ENCODE measurements at places on chromosomes 6 and 20.

DNA sequence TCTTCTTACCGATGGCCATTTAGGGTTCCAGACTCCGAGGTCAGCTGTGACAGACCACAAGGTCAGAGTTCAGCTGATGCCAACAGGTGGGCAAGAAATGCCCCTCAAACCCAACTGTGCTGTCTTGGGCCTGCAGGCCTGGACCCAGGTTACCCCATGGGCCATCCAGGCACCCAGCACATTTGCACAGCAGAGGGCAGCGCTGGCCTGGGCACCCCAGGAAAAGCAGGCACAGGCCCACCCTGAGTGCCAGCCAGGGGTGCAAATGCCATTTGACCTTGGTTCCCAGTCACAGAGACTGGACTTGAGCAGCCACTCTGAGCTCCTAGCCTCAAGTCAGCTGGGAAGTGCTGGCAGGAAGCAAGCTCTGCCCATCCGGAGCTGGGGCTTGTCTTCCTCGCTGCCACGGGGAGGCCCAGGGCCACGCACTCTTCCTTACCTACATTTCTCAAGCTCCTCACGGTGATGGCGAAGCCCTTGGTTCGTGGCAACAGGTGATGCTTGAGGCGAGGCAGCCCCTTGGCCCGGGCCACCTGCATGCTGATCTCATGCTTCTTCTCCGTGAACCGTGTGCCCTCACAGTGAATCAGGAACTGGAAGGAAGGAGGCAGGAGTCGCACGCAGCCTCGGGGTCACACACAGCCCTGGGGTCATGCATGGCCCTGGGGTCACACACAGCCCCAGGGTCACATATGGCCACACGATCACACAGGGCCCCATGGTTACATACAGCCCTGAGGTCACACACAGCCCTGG is 120.8 kb downstream of the AGPAT4 start:
- DNase-seq, result no peak

GRCh38 chr6:137869549-137870307 is 2.7 kb downstream of the TNFAIP3 start:
- DNase-seq, result no peak

GRCh38 chr20:41089555-41089954 is 47.8 kb upstream of the PLCG1 start:
- DNase-seq, result no peak

DNA sequence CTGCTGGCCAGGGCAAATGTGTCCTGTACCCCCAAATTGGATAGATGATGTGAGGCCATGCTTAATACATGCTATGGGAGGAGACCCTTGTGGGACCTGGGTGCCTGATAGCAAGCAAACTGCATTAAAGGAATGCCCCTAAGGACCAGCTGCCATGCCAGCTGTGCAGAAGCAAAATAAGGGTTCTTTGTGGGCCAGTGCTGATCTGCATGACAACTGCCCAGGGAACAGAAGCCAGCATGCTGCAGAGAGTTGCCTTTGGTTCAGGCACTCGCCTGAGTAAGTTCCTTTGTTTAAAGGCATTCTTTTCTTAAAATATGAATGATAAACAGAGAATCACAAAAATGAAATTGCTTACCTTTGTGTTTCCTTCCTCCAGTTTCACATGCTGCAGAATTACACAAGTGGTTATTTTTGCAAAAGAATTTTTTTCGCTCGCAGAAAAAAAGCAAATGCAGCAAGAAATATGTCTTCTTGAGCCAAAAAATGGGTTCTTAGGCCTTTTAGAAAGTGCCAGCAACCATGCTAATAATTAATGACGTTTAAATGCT is 6.9 kb upstream of the SYNDIG1 start:
- DNase-seq, result no peak

- no peak for DNase-seq
These were observed 46.9 kb downstream of the TFAP2C start for GRCh38 chr20:56676001-56676400.

DNA sequence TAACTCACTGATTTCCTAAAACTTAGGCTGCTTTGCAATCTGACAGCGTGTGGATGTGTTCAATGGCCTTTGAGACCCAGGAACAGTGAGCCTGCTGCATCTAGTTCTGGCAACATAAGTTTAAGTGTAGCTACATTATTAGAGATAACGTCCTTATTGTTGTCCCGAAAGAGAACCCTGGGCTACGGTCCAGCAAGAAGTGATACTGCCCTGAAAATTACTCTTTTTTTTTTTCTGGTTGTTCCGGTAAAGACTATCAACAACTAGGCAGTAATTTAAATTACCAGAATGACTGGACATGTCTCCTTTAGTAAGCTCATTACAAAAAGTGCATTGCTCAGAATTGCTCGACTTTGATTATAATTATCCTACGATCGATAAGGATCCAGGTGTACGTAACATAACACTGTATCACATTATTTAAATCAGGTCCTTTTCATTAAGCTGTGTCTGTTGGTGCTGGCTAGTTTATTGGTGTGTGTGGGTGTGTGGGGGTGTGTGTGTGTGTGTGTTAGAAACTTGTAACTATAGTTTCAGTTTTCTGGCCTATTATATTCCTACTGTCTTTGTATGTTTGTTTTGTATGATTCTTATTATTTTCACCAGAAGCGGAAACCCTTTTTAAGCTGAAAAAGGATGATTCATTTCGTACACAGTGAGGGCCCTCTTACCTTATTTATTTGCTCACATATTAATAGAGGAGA is 3.0 kb downstream of the TSHZ2 start:
- DNase-seq, result peak; percentile 33

- DNase-seq, result no peak
These were observed 466.3 kb downstream of the DOK5 start for GRCh38 chr20:54941666-54942065.

- no peak for DNase-seq
These were observed 851.0 kb upstream of the EPHA7 start for GRCh38 chr6:94270091-94270948.

DNA sequence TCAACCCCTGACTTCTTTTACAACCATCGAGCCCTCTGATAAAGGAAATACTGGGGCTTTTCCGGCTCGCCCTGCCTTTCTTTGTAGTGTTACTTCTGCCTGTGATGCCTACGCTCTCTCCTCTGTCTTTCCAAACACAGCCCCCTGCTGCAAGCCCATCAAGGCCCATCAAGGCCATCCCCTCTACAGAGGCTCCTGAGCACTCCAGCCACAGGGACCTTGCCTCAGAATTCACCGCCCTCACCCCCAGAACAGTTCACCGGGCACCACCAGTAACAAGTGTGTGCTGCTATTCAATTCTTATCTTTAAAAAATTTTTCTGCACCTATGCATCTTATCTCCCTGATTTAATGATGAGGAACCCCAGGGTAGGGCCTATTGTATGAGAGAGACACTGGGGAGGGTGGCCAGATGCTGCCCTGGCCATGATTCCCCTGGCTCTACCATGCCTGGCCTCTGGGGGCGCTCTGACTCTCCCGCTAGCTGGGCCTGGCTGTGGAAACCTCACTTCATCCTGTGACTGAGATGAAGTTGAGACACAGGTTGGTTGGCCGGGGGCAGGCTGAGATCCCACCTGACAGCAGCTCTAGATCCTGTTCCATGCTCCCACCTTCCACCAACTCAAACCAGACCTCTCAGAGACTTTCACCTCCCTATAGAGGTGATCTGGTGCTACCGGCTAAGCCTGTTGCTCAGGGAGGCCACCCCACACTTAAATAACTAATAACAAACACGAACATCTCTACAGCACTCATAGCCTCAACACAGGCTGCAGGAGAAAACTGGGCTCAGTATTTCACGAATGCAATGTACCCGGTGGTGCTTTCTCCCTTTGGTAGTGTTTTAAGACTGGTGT is 19.2 kb upstream of the GLP1R start:
- DNase-seq, result peak; percentile 50

- no peak for DNase-seq
These were observed 117.3 kb upstream of the TNFAIP3 start for GRCh38 chr6:137749696-137750211.

GRCh38 chr6:20370393-20370792 is 31.3 kb upstream of the E2F3 start:
- no peak for DNase-seq

- DNase-seq, result no peak
These were observed 141.6 kb upstream of the DTNBP1 start for GRCh38 chr6:15804164-15805154.

DNA sequence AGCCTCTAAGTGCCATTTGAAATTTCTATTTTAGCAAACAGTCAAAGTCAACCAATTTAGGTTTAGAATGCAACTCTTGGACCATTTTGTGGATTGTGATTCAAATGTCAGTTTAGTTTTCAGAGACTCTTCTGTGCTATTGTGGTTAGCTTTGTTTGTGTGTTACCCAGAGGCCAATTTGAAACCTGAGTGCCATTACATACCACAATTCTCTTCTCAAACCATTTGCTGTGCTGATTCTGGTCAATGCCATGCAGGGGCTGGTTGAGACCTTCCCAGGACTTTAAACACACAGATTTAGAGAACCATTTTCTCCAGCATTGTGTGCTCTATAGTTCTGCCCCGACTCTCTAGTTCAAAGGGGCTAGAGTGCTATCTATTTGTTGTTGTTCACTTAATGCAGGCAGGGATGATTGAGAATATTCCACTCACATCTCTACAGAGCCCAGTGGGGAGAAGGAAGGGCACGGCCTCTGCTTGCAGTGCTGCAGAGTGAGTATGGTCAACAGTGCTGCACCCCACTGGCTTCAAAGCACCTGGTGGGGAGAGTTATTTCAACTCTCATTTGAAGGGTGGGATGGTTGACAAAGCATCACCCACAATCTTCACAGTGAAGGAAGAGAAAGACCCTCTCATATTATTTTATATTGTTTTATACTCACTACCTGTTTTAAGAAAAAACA is 738.2 kb downstream of the COL12A1 start:
- no peak for DNase-seq

- no peak for DNase-seq
These were observed 94.6 kb upstream of the MAN1A1 start for GRCh38 chr6:119443993-119444641.

- peak; percentile 12 for DNase-seq
These were observed 3.3 kb upstream of the ULBP3 start for GRCh38 chr6:150072201-150072600.

- DNase-seq, result no peak
These were observed 28.5 kb upstream of the ELOVL5 start for GRCh38 chr6:53377289-53377688.

GRCh38 chr20:43789593-43789992 is 62.8 kb upstream of the GTSF1L start:
- no peak for DNase-seq

DNA sequence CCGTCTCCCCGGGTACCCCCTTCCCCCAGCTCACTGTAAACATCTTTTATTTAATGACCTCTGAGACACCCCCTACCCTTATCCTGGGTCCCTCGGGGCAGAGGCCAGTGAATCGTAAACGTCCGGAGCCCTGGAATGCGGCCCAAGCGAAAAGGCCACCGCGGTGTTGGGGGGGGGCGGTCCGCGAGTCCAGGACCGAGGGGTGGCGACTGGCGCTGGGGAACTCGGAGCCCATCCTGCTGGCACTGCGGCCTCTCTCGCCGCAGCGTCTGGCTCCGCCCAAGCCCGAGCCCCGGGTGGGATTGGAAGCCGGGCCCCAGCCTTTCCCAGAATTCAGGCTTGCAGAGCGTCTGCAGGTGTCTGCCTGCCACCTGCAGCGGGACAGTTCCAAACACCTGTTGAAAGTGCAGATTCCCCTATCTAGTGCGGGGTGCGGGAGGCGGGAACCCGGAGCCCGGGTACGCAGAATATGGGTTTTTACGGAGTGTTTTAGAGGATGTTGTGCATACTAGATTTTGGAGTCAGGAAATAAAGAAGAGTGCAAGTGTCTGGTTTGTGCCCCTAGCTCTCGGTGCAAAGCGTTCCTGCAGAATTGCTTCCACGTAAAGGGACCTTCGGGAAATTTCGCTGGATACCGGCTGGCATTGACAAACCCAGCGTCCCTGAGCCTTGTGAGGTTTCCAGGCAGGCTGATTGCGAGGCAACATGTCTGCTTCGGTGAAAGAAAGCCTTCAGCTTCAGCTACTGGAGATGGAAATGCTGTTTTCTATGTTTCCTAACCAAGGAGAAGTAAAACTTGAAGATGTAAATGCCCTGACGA is 800 bp downstream of the RWDD2A start:
- peak; percentile 15 for DNase-seq

- no peak for DNase-seq
These were observed 59.1 kb upstream of the RIPOR2 start for GRCh38 chr6:24994812-24995211.

DNA sequence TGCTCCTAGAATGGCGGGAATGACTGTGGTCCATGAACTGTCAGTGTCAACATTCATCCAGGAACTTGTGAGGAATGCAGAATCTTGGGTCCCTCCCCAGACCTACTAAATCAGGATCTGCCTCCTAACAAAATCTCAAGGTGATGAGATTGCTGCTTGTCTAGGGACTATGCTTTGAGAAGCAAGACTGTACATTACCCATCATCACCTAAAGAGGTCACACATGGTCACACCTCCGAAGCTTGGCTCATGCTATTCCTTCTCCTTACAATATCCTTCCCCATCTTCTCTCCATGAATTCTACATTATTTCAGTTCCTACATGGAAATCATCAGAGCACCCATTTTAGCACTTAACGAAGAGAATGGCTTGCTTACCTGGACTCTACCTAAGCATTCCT is 102.3 kb upstream of the JARID2 start:
- no peak for DNase-seq

GRCh38 chr6:157861814-157862213 is 38.8 kb downstream of the SNX9 start:
- DNase-seq, result no peak

GRCh38 chr20:60211618-60212463 is 253.6 kb downstream of the CDH26 start:
- DNase-seq, result no peak

DNA sequence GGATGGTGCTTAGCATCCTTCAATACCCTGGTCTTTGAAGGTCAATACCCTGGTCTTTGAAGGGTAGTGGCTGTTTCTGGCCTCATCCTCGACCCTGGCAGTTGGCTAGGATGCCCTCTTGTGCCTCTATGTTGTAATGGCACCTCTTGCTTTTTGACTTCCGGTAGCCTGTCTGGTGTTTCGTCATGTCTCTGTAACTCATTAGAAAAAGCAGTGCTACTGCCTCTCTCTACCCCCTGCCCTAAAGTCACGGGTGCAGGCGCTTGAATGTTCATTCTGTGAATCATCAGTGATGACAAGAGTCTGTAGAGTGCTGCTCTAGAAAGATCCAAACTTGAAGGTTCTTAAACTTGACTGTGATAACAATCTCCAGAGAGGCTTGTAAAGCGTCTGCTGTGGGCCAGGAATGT is 28.3 kb downstream of the RSPO4 start:
- no peak for DNase-seq

DNA sequence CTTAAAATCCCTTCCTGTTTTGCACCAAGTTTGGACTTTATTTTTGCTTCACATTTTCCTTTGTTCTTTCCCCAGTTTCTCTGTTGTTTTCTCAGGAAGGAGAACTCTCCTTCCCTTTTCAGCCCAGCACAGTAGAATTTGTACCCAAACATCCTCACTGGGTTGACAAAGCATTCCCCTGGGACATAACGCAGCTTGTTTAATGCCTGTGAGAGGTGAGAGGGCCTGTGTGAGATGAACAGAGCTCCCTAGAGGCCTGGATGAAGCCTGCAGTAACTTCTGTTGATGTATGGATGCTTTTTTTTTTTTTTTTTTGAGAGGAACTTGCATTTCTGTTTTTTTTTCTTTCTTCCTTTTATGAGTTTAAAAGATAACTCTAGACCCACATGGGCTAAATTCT is 104.9 kb upstream of the SLC22A23 start:
- no peak for DNase-seq
